ENCODE measurements at places on chromosomes 16 and 17.

DNA sequence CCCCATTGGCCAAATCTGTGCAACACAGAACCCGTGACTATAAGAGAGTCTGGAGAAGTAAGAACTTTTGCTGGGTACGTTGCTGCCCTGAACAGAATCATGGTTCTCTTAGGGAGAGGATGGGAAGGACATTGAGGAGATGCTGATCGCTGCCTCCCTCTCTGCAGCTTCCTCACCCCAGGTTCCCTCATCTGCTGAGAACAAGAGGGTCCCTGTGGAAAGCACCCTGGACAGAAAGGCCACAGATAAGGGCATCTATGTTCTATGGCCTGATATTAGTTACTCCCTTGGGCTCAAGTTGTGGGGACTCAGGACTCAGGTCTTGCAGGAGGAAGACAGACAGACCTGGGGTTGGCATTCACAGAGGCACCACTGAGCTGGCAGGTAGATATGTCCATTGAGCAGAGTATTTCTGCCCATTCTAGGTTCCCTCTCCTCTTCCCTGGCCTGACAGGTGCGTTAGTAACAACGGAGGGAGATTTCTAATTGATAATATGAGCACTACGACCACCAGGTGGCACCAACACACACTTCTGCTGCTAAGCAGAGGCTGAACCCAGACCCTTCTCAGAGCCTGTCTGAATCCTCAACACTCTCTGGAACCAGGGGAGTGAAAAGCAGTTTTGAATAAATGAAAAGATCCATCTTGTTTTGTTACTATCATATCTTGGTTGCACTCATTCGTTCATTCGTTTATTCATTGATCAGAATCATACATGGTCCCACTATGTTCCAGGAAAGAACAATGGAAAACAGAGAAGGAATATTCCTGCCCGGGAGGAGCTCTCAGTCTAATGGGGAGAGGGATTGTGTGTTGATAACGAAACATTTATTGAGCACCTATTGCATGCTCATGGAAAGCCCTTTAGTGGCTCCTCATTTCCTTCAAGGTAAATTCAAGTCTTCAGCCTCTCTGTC, 56.4 kb downstream of the SLC6A2 start:
- DNase-seq, result peak; percentile 50

DNA sequence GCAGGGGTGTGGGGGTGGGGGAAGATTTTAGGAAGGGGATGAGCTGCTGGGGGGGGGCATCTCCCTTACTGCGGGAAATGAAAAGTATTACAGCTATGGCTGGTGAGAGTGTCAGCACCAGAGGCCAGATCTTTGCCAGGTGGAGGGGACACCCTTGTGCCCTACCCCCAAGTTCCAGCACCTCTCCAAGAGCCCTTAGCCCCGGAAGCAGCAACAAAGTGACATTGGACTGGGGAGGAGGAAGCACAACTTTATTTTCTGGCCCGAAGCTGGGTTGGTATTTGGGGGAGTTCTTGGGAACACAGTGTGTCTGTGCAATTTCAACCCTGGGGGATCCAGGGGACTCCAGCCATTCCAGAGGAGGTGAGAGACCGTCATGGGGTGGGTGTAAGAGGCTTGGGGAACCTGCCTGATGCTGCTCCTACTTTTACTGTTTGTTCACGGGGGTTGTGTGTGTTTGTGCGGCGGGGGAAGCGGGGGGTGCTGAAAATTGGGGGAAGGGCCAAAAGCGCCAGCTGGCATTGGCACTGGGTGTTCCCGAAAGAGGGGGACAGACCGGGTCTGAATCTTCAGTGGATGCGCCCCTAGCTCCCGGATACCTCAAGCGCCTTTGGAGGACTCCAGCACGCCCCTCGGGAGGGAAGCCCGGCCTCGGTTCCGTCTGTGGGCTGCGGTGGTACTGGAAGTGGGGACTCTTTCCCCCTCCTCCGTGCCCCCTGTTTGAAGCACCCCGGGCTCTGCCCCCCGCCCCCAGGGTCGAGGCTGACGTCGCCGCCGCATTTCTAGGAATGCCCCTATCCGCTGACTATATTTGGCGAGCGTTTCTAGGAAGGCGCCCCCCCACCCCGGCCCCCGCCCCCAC, 230.3 kb downstream of the MRTFB start:
- DNase-seq, result peak; percentile 29

GRCh38 chr16:66444049-66444481, 17.0 kb downstream of the BEAN1 start:
- DNase-seq, result no peak

DNA sequence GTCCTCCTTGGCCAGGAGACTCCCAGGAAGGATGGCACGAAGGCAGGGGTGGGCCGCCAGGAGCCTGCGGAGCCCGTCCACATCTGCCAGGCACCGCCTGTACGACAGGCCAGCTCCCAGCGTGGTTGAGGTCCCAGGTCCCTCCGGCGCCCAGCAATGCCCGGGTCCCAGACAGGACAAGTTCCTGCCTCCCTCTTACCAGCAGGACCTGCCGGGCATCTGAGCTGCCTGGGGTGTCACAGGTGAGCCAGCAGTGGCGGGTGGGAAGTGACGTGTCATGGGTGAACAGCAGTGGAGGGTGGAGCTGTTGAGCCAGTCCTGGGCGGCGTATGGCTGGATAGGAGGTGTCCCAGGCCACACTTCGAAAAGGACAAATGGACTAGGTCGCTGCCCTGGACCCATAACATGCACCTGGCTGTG, 15.7 kb upstream of the BAHCC1 start:
- no peak for DNase-seq

DNA sequence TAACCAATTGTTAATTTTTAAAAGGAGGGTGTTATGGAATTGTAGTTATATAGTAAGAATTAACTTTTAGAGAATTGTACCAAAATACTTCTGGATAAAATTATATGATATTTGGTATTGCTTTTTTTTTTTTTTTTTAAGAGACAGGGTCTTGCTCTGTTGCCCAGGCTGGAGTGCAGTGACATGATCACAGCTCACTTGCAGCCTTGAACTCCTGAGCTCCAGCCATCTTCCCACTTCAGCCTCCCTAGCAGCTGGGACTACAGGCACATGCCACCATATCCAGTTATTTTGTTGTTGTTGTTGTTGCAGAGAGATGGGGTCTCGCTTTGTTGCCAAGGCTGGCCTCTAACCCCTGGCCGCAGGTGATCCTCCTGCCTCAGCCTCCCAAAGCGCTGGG, 8.5 kb downstream of the ARSG start:
- no peak for DNase-seq

DNA sequence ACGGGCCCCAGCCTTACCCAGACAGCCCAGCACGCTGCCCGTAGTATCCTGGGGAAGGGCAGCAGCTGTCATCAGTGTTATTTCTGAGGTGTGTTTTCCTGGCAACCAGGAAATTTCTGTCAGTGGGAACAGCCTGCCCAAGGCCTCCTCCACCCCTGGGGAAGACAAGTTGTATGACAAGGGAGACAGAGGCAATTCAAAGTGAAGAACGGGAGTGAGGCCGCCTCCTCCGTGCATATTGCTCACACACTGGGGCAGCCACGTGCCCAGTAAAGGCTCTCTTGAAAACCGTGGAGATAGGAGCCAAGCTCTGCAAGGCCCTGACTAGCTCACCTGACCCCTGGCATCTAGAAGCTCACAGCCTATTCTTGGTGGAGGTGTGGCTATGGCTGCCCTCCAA, 57.6 kb downstream of the RAI1 start:
- no peak for DNase-seq
